ENCODE measurements at places on chromosomes 16 and 17.
A peak's percentile ranks its signal among the peaks of the same experiment; 100 is the strongest.

- no peak for DNase-seq
These were observed 98.7 kb downstream of the NPIPB11 start for GRCh38 chr16:29307598-29308507.

DNA sequence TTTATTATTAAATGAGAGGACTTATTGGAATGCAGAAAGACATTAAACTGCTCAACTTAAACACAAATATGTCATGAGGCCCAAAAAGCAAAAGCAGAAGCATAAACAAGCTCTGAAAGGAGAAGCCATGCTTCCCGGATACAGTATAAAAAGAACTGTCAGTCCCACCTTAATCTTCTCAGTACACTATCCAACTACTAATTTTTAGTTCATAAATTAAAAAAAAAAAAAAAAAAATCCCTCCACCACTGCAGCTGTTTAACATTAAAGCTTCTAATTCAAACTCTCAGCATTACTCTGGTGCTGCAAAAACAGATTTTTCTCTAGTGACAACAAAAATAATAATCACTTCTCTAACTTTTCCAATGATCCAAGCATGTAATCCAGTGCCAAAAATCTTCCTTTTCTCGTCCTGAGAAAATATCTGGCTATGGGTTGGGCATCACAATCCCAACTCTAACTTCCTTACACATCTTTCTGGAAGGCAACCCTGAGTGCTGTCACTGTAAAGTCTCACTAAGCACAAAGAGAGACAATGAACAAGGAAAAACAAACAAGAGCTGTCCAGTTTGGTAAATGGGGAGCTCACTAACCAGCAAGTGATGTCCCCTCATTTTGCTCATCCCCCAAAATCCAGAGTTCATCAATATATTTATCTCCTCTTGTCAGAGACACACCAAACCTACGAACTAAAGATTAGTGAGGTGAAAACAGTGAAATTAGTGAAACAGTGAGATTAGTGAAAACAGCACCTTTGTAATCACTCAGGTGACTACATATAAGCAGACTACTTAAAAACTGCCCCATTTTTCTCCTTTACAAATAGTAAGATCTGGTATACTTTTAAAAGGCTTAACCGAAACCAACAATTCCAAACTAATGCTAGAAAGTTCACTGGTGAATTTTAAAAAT lies 5.5 kb downstream of the USP32 start:
- no peak for DNase-seq

- DNase-seq: no peak
These were observed 260.1 kb downstream of the SNX29 start for GRCh38 chr16:12236589-12236988.

DNA sequence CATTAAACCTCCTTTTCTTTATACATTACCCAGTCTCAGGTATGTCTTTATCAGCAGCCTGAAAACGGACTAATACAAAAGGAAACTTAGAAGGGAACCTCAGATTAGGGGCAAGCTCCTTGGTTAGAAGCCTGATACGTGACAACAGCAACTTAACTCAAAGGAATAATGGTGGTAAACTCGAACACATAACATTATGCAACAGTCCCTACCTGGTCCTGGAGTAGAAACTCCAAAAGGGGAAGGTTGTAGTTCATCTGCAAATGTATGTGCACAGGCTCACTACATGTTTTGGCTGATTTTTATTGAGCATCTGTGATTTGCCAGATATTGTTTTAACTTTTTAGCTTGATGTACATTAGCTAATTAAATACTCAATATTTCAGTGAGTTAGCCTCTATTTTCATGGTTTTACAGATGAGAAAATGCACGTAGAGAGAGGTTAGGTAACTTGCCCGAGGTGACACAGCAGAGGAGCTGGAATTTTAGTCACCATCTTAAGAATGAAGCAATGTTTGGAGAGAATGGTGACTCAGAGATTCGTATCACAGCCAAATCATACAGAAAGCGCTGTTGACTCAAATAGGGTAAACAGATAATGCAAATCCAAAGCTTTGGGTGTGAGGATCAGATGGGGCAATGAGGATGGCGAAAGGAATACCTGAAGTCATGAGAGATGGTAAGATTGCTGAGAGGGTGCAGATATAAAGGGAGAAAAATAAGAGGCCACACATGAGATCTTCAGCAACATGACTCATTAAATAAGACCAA lies 194.9 kb upstream of the RBFOX1 start:
- DNase-seq: no peak

DNA sequence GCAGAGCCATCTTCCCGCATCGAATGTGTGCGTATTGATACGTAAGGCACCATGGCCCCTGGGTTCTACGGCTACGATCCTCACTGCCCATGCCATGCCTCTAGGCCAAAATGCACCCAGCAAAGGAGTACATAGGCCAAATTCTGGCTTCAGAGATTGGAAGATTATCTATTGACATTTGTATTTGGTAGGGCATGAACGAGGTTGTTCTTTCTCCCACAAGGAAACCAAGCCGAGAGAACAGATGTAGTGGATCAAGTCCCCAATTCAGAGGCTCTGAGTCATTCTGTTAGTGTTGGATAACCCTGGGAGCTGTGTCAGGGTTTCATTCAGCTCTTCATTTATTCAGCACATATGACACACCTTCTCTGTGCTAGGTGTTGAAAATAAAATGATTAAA lies 36.5 kb downstream of the HOXB1 start:
- peak; percentile 53 for DNase-seq

DNA sequence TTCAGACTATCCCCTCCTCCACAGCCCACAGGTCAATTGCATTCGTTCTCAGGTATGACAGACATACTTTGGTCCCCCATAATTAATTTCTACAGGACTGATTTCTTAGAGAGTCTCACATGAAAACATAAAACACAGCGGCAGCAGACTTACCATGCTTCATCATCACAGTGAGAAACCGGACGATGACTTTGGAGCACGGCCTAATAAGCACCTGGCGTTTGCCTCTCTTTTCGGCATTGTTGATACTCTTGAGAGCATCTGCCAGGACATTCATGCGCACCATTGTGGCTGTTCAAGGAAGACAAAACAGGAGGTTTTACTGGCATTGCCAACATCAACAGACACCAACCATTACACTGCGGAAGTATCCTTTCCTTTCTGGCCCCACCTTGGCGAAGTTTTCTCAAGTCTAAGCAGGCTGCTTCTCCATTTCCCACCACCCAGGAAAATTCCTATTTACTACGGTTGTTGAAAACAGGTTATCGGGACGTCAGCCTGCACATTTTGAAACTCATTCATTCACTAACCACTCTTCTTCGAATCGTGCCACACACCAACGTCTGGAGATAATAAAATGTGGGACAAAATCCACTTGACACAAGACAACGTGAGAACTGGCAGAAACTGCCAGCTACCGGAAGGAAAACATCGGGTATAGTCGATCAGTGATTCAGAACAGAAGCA lies 1.2 kb downstream of the RPS15A start:
- no peak for DNase-seq

DNA sequence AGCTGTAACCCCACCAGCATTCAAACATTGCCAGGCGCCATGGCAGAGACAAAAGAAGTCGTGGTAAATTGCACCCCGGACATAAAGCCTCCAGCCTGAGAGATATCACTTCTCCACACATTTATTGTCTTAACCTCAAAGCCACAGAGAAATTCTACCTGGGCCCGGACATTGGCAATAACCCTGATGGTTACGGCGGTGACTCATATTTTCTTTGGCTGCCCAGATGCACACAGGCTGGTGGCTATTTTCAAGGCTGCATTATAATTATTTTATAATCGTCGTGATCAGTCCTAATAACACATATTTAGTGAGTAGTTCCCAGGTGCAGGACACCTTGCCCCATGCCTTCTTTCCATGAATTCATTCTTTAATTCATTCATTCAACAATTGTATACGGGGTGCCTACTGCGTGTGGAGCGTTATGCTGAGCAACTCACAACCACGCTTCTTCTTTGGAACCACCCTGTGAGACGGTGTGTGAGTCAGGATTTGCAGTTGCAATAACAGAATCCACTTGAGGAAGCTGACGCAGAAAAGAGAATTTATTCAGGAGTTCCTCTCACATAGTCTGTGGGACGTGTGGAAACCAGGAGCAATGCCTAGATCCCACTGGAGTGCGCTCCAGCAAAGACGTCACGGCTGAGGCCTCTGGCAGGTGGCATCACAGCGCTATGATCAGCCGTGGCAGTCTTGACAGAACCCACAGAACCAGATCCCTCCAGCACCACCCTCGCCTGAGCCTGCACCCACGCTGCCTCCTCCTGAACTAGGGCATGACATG lies 245.7 kb downstream of the FOXL1 start:
- DNase-seq: no peak

- no peak for DNase-seq
These were observed 116.8 kb upstream of the CREBBP start for GRCh38 chr16:3997231-3997841.

DNA sequence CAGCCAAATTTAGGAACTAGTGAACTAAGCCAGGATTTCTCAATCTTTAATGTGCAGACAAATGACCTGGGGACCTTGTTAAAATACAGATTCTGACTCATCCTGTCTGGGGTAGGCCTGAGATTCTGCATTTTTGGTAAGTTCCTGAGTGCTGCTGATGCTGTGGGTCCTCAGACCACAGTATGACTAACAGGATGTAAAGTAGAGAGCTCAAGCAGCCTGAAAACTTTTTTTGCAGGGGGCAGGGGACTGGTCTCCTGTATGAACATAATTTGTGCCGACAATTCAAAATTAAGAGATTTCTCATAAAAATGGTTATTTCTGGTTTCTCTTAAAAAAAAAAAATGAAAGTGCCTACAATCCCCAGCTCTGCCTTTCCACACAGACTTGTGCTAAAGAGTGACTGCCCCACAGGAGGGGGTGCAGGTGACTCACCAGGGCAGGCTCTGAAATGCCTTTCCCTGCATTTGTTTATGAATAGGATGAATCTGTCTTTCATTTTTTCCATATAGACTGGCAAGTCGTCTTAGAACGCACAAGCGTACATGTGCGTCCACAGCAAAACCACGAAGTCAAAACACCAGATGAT lies 271.5 kb downstream of the PHKB start:
- peak; percentile 59 for DNase-seq

- DNase-seq: no peak
These were observed 592.5 kb upstream of the CA10 start for GRCh38 chr17:52751051-52751450.

DNA sequence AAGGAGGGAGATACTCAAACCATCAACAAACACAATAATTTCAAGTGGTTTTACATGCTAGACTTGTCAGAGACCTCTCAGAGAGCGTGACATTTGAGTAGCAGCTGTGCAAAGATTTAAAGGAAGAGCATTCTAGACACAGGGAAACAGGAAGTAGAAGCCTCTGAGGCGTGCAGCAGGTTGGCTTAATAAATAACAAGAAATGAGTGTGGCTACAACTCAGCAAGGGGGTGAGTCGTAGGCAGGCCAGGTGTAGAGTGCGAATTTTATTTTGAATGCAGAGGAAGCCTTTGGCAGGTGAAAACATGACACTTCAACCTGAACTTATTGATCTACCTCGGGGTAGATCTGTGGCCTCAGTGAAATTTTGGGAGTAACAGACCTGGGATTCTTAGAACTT lies 73.2 kb upstream of the MRTFB start:
- DNase-seq: no peak

- no peak for DNase-seq
These were observed 2.8 kb upstream of the ZKSCAN2 start for GRCh38 chr16:25260416-25260815.

DNA sequence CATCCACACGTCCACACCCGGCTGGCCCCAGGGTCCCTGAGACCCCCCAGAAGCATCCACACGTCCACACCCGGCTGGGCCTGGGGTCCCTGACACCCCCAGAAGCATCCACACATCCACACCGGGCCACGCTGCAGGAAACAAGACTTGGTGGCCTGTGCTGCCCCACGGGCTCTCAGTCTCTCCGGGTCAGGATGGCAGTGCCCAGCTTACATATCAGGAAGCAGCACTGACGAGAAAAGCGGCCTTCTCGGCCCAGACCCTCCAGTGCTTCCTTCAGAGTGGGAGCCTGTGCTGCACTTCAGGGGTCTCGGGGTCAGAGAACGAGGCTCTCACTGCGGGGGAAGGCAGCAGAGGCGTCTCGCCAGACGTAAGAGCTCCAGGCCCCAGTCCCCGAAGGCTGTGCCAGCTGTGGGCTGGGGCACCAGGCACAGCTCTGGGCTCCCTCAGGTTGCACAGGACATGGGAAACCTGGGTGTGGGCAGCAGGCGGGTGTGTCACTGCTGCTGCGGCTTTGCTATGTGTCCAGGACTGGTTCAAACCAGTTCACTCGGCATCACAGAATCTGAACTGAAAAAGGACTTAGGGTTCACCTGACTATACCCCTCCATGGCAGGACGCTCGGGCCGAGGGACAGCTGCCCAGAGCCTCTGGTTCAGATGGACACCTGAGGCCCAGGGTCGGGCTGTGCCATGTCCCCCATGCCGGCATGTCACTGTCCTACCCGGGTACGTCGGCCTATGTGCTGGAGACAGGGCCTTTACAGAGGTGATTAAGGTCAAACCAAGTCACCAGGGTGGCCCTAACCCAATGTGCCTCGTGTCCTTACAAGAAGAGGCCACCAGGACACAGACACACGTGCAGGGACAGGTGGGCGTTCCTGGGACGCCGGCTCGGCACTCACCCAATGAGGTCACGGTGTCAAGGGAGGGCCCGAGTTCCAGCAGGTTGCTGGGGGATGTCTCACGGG lies 40.2 kb upstream of the CHMP6 start:
- no peak for DNase-seq

GRCh38 chr17:27756467-27757371 lies 43.6 kb downstream of the NOS2 start:
- no peak for DNase-seq

- DNase-seq: no peak
These were observed 837 bp upstream of the PRDM7 start for GRCh38 chr16:90077757-90078578.

DNA sequence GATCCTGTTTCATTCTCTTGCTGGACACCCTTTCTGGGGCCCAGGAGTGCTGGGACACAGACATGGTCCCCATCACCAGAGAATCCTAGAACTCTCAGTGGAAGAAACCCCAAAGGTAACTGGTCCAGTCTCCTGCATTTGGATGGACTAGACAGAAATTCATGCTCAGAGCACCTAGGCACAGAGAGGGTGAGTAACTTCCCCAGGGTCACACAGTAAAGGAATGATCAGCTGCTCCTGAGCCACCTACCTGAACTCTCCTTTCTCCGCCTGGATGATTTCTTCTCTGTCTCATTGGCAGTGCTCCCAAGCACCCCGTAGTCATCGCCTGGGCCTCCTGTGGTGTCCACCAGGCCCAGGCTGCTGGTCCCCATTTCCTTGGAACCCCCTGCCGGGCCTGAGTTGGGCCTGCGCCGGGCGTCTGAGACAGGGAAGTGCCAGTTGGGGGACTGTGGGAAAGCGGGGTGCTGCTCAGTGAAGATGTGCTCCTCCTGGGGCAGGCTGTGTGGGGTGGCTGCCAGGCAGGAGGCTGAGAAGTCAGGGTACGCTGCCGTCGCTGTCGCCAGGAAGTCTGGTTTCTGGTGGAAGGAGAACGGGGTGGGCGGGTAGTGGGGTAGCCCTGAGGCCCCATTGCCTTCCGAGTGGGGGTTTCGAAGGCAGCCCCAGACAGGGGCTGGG lies 767 bp downstream of the MEOX1 start:
- no peak for DNase-seq

Data from GM04503 (cell line).